Stimulated activated CD4-positive, alpha-beta T cell treated with anti-CD3 and anti-CD28 coated beads, Interleukin-4, amount 100 ng/mL, for 4 hours (primary cell): ENCODE measurements at places on chromosomes 7 and 10.

GRCh38 chr7:75650062-75650461, 88.7 kb downstream of the HIP1 start:
- DNase-seq: no peak

DNA sequence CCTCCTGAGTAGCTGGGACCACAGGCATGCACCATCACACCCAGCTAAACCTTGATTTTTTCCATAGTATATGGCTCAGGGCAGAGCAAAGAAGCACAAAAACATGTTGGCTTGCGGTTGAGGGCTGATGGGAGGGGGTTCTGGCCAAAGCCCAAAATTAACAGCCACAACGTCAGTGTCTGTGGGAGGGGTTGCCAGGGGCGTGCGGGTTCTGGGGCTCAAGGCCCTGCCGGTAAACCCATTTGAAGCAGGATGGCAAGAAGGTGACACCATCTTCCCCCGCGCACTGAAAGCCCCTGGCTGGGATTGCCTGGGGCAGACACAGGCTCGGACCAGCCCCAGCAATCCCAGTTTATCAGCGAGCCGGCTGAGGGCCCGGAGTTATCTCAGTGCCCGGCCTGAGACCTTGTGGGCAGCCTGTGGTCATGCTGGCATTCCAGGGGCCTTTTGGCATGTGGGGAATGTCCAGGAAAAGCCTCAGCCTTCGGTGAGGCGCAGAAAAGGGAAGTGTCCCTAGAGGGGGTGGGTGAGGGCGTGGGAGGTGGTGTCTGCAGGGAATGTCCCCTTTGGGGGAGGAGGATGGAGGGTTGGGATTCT, 167.7 kb upstream of the TNRC18 start:
- DNase-seq: no peak

GRCh38 chr7:19377611-19378344, 232.6 kb upstream of the FERD3L start:
- DNase-seq: no peak

GRCh38 chr7:134461916-134462315, 3.0 kb upstream of the AKR1B1 start:
- no peak for DNase-seq

DNA sequence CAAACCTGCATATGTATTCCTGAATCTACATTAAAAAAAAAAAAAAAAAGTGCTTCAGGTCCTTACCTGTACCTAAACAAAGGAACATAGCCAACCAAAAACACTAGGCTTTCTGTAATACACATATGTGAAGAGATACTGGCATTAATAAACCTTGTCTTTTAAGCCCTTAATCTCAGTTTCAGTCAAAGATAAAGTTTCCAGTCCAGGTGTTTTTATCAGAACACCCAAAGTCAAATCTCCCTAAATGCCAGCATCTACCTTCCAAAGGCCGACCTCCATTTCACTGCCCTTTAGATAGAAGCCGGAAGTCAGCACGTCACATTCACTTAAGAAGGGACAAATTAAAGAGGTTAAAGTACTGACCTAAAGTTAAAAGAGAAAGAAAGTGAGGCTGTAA, 79.8 kb upstream of the NEBL start:
- no peak for DNase-seq
